ENCODE measurements at places on chromosomes 16 and 17. TPM values are rescaled to one million over a fixed set of nuclear protein-coding genes. Genes with fewer than 3 reads are reported as not detected.

NTN1 gene
- 10.9 TPM for total RNA-seq

CCL1 gene
- not detected for total RNA-seq

SALL1 gene
- not detected for total RNA-seq

IL34 gene
- total RNA-seq: 2.7 TPM

GPR142 gene
- not detected for total RNA-seq

TBC1D3G gene
- not detected for total RNA-seq

CES5A gene
- total RNA-seq: not detected

SEC14L1 gene
- total RNA-seq: 92.0 TPM

CDRT15 gene
- total RNA-seq: not detected

ZNF594 gene
- total RNA-seq: 5.8 TPM

C17orf78 gene
- not detected for total RNA-seq

CDH8 gene
- not detected for total RNA-seq

SUPT4H1 gene
- total RNA-seq: 61.4 TPM

LPO gene
- total RNA-seq: not detected

TIMP2 gene
- 151 TPM for total RNA-seq

BEAN1 gene
- total RNA-seq: 1.9 TPM

BAIAP3 gene
- 4.0 TPM for total RNA-seq
